Trophoblast cell (in vitro differentiated cells and primary cell): ENCODE measurements at places on chromosomes 16 and 17.
A peak's percentile ranks its signal among the peaks of the same experiment; 100 is the strongest.

DNA sequence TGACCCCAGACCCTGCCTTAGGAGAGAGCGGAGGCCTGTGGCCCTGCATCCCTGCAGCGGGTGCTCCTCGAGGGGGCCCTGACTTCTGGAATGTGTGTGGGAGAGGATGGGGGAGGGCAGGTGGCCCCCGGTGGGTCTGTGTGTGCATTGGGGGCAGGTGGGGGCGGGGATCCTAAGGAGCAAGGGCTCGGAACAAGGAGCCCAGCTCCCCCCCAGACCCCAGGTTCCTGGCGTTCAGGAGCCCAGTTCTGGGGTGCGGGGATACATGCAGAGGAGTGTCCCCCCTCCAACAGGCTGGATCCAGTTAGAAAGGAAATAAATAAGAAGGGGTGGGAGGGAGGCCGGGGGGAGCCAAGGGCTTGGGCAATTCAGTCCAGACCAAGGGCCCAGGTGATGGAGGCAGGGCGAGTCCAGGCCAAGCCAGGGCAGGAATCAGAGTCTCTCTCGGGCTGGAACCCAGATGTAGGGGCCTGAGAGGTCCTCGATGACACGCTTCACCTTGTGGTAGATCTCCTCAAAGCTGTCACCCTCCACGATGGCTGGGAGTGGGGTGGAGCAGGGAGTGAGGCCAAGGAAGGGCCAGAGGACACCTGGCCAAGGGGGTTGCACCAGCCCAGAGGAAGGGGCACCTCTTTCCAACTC, 11.2 kb upstream of the ASGR1 start:
- no peak for DNase-seq

DNA sequence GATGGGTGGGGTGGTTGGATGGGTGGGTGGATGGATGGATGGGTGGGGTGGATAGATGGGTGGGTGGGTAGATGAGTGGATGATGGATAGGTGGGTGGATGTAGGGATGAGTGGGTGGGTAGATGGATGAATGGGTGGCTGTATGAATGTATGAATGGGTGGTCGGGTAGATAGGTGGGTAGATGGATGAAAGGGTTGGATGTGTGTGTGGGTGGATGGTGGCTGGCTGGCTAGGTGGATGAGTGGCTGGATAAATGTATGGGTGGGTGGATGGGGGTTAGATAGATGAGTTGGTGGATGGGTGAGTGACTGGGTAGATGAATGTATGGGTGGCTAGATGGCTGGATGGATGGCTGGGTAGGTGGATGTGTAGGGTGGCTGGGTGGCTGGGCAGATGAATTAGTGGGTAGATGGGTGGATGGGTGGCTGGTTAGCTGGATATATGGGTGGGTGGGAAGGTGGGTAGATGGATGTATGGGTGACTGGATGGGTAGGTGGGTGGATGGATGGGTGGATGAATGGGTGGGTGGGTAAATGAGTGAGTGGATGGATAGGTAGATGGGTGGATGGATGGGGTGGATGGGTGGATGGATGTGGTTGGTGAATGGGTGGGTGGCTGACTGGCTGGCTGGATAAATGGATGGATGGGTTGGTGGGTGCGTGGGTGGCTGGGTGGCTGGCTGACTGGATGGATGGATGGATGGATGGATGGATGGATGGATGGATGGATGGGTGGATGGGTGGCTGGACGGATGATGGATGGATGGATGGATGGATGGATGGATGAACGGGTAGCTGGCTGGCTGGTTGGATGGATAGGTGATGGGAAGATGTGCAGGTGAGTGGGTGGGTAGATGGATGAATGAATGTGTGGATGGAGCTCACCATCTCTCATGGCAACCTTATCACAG, 18.9 kb upstream of the GOSR2 start:
- DNase-seq = no peak

DNA sequence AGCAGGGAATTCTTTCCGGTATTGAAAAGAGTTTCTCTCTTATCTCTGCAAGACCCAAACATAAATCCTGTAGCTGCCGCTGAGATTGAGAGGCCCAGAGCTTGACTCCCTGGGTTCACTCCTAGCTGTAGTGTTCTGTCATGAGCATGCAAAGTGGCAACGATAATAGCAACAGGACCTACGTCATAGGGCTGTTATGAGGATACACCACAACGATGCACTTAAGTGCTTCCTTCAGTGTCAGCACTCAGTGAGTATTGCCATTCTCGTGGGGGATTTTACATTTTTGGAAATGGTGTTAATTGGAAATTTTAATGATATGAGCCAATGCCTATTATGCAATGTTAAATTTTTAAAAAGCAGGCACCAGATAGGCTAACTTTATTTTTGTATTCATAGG, 199.8 kb downstream of the CYLD start:
- DNase-seq = no peak

GRCh38 chr17:46984892-46985291, 5.8 kb upstream of the RPRML start:
- DNase-seq = no peak

DNA sequence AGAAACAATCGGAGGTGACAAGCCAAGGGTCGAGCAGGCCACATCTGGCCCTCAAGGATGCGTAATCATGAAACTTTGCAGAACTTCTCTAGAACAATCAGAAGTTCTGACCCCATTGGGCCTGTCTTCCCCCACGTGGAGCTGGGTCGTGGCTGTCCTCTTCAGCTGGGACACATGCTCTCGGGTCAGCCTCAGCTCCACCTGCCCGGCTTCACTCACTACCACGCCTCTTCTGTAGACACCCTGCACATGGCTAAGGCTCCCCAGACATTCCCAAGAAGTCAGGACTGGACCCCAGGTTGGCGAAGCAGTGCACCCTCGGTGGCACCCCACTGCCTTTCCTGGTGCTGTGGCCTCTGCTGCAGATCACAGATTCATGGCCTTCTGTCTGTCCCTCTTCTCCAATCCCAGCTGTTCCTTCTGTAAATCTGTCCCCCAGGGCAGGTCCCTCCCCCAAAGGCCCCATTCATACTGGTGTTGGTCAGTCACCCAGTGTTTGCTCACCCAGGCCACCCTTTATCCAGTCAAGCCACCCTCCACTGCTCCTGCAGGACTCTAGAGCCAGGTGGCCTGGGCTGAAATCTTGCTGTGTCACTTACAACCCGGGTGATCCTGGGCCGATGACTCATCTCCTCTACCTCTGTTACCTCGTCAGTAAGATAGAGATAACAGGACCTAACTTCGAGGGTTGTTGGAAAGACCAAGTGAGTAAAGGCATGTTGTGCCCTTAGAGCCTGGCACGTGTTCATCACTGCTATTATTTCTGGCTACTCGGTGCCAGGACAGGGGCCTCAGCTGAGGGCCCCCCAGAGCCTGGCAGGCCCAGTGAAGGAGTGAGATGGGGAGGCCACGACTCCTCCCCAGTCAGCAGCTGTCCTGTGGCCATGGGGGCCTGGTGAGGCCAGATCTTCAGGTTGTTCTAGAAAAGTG, 1.4 kb upstream of the SLC5A11 start:
- peak; percentile 89 for DNase-seq
